ENCODE measurements at places on chromosomes 2 and 18. TPM values are rescaled to one million over a fixed set of nuclear protein-coding genes. Genes with fewer than 3 reads are reported as not detected.

- no peak for DNase-seq
Measured at GRCh38 chr2:128879161-128879560, 560.5 kb upstream of the HS6ST1 start.

DNA sequence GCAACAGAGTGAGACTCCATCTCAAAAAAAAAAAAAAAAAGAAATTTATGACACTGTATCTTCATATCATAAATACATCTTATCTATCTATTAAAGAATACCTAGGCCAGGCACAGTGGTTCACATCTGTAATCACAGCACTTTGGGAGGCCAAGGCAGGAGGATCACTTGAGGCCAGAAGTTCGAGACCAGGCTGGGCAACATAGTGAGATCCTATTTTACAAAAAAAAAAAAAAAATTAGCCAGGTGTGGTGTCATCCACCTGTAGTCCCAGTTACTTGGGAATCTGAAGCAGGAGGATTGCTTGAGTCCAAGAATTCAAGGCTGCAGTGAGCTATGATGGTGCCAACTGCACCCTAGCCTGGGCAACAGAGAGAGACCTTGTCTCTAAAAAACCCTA is 95.0 kb downstream of the HNRNPLL start:
- no peak for DNase-seq

Gene MAP2
- total RNA-seq: 8.7 TPM

Gene BOK
- 57.0 TPM for total RNA-seq

Gene NXPH2
- not detected for total RNA-seq

All from renal cortical epithelial cell (primary cell).